ENCODE measurements at places on chromosomes 4 and X.

- DNase-seq, result no peak
These were observed 150.1 kb downstream of the CRLF2 start for GRCh38 chrX:1062351-1062750.

DNA sequence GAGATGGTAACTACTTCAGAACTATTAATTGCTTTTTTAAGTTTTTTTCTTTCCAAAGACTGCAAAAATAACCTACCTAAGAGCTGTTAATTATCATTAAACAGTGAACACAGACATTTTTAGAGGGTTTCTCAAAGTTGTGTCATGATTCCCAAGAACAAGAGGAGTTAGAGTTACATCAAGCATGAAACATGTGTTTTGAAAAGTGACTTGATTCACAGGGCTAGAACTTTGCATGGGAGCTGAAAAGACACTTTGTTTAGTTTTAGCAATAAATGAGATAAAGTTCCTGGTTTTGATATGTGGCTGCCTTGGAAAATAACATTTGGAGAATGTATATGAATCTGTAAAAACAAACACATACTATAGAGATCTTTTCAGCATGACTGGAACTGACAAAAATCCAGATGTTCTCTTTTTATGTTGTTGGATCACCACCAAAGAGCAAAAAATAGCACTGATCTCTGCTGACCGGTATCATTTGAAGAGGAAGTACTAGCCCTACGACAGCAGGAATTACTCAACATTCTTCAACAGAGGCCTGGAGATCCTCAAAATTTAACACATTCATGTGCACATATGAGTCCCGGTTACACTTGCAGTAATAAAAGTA lies 173.0 kb upstream of the PCDH18 start:
- no peak for DNase-seq

DNA sequence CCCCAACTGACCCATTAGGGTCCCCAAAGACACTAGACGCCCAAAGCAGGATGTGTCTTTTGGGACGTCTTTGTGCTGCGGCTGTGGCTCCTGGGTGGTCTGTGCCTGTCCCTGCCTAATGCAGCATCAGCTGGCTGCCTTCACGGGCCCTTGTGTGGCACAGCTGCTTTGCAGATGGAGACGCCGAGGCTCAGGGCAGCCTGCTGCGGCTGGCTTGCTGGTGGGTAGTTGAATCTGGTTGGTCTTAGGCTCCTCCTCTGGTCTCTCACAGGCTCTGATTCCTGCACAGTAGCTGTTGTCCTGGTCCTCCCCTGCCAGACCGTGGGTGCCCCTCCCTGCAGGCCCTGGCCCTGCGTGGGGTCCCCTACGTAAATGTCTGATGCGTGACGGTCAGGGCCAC lies 8.1 kb downstream of the CPZ start:
- DNase-seq, result no peak

GRCh38 chrX:30533266-30533665 lies 44.3 kb downstream of the TASL start:
- no peak for DNase-seq

All from activated CD8-positive, alpha-beta T cell treated with anti-CD3 and anti-CD28 coated beads, Interleukin-2, amount 10 ng/mL, durations not matched to agents 7 days and 5 days (primary cell).